GM23248 (cell line): ENCODE measurements at places on chromosomes 1 and 21.

DNA sequence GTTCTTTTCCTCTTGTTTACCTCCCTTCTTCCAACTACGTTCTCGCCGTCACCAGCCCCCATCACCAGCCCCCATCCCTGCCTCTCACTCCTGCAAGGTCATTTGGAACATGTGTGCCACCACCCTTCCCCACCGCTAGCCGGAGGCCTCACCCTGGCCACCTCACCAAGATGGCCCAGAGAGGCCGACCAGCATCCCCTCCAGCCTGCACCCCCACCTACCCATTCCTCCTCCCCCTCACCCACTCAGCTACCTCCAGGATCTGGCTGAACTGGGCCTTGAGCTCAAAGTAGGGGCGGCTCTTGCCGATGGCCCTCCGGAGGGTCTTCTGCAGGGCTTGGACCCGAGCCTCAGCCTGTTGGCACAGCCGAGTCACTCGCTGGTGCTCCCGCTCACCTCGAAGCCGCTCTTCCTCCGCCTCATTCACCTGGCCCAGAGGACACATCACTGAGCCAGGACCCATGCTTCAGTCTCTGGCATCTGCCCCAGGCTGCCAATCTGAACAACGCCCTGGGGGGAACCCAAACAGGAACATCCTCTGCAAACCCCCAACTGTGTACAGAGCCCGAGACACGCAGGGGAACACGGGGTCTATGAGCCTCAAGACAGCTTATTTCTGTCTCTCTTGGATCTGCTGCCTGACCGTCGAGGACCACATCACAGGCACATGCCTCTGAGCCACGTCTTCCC, 12.8 kb downstream of the SH3BP5L start:
- DNase-seq = no peak

- DNase-seq = no peak
Observed at GRCh38 chr1:182672487-182672836, 11.9 kb downstream of the RGS8 start.

- DNase-seq = no peak
Observed at GRCh38 chr1:44348061-44348485, 7.0 kb downstream of the ERI3 start.

GRCh38 chr1:155105604-155106011, 22.1 kb upstream of the EFNA1 start:
- no peak for DNase-seq

- DNase-seq = no peak
Observed at GRCh38 chr1:5734414-5734813, 257.8 kb downstream of the NPHP4 start.

- DNase-seq = no peak
Observed at GRCh38 chr21:14099570-14099969, 111.2 kb downstream of the LIPI start.

DNA sequence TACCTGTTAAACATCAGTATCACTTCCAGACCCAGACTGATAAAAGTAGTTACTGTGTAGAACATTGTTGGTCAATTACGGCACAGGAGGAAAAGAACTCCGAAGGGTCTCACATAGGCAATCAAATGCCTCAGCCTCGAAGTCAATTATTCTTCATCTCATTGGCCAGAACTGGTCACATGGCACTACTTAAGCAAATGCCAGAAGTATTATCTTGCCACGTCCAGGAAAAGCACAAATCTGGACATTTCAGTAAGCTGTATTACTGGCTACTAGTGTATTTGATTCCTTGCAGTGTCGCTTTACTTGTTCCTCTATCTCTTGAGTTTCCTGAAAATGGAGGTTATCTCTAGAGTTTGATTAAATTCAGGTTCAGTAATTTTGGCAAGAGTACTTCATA, 24.4 kb downstream of the DIO1 start:
- no peak for DNase-seq

DNA sequence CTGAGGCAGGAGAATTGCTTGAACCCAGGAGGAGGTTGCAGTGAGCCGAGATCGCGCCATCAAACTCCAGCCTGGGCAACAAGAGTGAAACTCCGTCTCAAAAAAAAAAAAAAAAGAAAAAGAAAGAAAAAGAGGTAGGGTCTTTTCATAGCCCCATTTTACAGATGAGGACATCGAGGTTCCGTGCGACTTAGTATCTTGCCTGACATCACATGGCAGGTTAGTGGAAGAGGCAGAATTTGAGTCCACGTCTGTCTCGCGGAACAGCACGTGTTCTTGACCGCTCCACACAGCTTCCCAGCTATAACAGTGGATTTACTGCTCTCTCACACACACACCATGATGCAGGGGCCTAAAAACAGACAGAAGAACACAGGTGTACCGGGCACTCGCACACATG, 1.1 kb downstream of the CTRC start:
- DNase-seq = no peak

DNA sequence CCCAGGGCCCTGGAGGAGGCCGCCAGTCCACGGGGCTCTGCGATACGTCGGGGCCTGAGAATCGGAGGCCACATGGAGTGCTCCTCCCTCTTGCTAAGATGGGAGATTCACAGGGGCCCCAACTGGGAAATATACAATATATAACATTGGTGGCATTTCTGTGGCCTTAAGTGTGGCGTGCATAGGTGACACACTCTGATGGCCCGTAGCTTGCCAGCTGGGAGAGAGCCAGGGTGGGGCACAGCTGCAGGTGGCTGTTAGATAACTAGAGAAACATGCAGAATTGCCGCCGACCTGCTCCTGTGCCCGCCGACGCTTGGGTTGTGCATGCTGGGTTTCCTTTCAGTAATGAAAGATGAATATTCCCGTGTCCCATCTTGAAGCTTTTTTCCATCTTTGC, 30.1 kb downstream of the UMODL1 start:
- no peak for DNase-seq

- no peak for DNase-seq
Observed at GRCh38 chr1:43764581-43764980, 57.2 kb downstream of the ST3GAL3 start.

- peak; percentile 57 for DNase-seq
Observed at GRCh38 chr1:29686012-29686930, 449.9 kb downstream of the PTPRU start.

GRCh38 chr1:227766653-227767277, 31.5 kb downstream of the SNAP47 start:
- no peak for DNase-seq

GRCh38 chr1:244252211-244252610, 199.5 kb downstream of the ADSS2 start:
- DNase-seq = no peak

- DNase-seq = no peak
Observed at GRCh38 chr1:24224086-24224485, 37.0 kb upstream of the IFNLR1 start.

GRCh38 chr1:26159743-26160039, 812 bp downstream of the FAM110D start:
- no peak for DNase-seq
